Sciatic nerve (tissue), 2 donors: ENCODE measurements at places on chromosomes 16 and 17.

DNA sequence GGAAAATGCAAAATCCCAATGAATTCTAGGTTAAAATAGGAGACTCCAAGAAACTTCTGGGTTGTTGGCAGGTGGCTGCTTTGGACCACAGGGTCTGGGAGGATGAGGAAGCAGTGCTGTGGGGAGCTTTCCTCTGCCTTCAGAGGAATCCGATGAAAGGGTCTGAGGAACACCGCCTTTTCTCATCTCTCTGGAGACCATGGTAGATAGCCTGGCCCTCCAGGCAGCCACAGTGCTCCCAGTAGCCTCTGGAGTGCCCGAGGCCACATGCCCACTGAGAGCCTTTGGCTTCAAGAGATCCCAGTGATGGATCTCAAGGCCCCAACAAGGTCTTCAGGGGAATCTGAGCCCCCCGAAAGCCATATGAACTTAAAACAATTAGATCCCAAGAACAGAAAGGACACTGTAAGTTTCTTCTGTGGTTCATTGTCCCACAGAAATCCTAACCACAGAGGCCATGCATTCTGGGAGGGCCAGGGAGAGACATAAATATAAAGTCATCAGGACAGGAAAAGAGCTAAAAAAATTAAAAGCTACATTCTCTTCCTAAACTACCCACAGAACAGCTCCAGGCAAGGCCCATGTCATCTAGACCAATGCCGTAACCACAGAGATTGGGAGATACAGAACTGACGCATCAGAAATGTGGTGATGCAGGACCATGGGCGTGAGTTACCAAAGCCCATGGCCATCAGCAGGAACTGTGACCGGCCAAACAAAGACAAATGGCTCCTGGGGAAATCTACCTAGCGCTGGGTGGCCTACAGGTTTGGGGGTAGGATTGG lies 24.3 kb downstream of the TK2 start:
- DNase-seq, result no peak

- DNase-seq, result no peak
Observed at GRCh38 chr16:87207965-87208364, 109.2 kb downstream of the C16orf95 start.

- DNase-seq, result peak; percentile 95
Observed at GRCh38 chr17:58219007-58219788, at the start of gene MKS1. Gene MKS1, minus strand, starts transcription at chr17:58219255. Its CDS starts 25 bp downstream, at chr17:58219230.

DNA sequence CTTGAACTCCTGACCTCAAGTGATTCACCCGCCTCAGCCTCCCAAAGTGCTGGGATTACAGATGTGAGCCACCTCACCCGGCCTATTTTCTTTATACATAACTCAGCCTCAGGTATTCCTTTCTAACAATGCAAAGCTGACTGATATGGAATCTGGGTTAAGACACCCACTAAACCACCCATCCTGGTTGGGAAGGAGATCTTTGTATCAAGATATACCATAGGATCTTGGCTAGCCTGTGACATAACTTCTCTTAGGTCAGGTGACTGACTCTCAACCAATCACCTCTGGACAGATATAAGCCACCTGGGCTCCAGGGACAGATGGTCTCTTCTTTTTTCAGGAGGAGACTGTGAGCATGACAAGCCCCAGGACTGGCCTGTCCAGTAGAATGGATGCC lies 51.2 kb upstream of the NKD1 start:
- DNase-seq, result no peak

- no peak for DNase-seq
Observed at GRCh38 chr16:64481497-64481896, 640.4 kb downstream of the CDH11 start.

GRCh38 chr16:13099822-13100221 lies 198.4 kb downstream of the SHISA9 start:
- no peak for DNase-seq

DNA sequence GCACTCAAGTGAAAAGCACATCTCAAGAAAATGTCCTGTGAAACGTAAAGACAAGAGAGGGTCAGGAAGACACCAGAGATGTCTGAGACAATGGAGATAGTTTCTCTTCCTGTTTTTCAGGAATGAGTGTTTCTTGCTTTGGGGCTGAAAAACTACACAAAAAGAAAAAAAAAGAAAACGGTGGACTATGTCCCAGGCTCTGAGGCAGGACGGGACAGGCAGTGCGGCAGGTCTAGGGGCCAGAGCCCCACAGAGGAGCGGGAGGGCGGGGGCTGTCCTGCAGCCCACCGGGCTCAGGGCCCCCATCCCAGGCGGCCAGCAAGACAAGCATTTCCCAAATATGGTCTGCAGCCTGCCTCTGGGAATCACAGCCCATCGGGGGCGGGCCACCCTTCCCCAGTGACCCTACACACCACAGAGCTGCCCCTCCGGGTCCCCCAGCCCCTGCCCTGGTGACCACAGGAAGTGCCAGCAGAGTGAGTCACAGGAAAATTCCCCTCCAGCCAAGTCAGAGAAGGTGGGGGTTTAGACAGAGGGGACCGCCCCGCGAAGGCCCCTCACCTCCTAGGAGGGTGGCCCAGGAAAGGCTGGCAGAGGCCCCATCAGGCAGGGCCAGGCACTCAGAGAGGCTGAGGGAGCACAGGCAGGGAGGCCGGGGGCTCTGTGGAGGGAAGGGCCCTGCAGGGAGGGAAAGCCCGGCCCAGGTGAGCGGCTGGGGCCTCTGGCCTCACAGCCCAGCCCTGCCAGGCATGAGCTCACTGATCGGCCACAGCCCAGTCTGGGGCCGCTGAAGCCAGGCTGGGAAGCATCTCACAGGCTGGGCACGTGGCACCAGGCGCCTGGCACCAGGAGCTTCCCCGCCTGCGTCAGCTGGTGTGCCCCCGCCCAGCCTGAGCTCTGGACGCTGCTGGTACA lies 6.3 kb downstream of the BCAR1 start:
- DNase-seq, result peak; percentile 85

DNA sequence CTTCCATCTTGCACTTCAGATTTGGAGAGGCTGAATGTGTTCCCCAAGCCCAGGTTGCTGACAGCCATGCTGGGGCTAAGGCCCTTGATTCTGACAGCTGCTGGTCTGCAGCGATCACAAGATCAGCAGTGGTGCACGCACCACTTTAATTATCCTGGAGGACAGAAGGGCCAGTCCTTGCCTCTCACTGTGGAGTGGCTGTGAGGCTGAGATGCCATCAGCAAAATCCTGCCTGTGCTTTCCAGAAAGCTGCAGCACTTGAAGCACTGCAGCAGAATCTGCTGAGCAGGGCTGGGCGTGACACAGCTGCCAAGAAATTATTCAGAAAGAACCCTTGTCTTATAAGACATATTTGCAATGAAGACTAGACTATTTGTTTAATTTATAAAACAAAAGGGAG lies 37.1 kb downstream of the NUP93 start:
- DNase-seq, result no peak

DNA sequence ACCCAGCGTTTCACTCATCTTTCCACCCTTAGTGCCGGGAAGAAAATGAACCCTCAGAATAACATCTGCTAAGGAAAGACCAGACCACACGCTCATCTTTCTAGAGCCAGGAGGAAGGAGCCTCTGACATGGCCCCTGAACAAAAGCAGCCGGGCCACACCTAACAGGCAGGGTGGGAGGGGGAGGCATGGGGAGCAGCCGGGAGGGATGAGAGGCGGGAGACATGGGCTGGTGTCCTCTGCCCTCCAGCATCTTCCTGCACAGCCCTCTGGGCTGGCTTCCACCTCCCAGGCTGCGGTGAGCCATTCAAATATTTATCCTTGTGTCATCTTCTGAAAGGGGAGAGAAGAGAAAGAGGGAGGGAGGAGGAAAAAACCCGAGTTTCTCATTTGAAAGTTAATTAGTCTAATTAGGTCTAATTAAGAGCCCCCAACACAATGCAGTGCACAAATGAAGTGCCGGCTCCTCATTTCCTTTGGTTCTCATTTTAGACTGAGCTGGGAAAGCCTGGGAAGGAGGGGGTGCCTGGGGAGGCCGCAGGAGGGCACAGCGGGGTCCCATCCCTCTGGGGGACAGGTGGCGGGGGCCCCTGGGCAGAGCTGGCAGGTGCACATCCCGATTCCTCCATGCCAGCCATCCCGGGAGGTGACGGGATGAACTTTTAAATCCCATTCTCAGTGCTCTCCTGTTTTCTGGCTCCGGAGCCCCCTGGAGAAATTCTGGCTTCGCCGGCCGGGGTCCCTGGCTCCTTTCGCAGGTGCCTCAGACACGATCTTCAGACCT lies 90.5 kb downstream of the ENGASE start:
- DNase-seq, result no peak

DNA sequence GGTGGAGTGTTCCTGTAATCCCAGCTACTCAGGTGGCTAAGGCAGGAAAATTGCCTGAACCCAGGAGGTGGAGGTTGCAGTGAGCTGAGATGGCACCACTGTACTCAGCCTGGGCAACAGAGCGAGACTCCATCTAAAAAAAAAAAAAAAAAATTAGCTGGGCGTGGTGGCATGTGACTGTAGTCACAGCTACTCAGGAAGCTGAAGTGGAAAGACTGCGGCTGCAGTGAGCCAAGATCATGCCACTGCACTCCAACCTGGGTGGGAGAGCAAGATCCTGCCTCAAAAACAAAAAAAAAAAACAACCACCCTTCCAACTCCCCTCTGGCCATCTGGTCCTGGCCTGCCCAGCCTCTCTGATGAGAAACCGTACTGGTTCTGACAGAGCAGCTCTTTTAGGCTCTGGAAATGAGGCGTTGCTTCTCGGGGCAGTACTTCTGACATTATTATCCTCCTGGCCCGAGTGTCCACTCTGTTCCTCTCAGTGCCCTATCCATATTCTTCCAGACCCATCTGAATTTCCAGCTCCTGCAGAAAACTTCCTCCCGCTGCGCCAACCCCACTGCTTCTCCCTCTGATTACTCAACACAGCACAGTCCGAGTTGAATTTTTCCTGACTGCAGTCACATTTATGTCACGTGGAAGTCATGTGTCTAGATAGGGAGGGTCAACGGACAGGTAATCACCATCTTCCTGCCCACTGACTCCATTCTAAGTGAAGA lies 13.3 kb downstream of the GGA2 start:
- DNase-seq, result no peak

GRCh38 chr17:57357392-57357784 lies 101.1 kb downstream of the MSI2 start:
- DNase-seq, result no peak

GRCh38 chr16:83705856-83706255 lies 101.9 kb upstream of the HSBP1 start:
- DNase-seq, result no peak

DNA sequence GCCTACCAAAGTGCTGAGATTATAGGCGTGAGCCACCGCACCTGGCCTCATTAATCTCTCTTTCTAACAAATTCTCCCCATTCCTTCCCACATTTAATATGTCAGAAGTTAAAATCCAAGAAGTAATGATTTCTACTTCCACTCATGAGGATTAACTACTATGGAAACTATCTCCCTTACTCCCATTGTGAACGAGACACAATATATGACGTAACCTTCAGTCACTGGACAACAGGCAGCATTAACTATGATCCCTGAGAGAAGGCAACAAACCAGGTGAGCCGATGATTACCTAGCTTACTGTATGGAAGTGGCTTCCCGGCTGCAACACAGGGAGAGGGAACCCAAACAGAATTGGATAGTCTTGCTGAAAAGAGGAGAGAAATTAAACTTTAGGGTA lies 20.0 kb downstream of the GLG1 start:
- DNase-seq, result no peak

GRCh38 chr16:70715055-70715858 lies 29.4 kb upstream of the MTSS2 start:
- peak; percentile 82 for DNase-seq

GRCh38 chr17:78596871-78597764 lies 19.9 kb upstream of the DNAH17 start:
- DNase-seq, result no peak

DNA sequence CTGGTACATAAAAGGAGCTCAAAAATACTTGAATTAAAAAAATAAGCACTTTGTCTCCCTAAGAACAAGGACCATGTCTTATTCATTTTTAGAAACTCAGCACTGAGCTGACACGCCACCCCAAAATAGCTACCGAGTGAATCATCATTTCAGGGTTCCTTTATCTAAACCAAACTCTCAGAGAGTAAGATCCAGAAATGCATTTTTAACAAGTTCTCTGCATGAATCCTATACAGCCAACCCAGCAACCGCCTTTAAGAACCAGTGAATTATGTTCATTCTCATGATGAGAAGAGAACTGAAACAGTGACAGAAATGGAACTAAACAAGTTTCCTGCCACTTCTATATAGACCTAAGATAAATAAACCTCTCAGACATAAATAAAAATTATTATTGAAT lies 8.7 kb downstream of the C16orf87 start:
- DNase-seq, result no peak

DNA sequence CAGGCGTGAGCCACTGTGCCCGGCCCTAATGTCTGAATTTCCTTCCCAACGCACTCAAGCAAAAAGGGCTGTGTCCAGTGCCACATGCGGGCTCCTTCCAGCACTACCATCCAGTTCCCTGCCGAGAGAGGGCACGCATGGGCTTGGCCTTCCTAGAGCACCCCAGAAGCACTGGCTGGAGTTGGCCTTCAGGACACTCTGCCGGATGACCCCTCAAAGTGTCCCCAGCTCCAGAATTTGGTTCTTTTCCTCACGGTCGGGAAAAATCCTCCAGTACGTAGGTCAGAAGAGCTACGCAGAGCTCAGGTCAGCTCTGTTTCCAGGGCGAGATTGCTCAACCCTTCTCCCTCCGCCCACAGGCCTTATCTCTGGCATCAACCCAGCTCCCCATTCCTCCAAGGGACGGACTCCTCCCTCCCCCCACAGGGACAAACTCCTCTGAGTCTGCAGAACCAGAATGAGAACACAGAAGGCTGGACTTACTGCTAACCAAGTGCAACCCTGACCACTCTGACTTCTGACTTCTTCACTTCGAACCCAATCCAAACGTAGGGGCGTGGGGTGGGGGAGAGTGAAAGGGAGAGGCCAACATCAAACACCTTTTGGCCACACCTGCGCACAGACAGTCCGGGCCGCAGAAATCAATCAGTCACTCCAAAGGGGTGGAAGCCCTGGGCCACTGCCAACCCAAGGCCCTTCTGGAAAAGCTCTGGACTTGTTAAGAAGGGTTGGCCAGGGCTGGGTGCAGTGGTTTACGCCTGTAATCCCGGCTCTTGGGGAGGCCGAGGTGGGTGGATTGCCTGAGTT lies 3.6 kb downstream of the CDC42EP4 start:
- DNase-seq, result peak; percentile 88

DNA sequence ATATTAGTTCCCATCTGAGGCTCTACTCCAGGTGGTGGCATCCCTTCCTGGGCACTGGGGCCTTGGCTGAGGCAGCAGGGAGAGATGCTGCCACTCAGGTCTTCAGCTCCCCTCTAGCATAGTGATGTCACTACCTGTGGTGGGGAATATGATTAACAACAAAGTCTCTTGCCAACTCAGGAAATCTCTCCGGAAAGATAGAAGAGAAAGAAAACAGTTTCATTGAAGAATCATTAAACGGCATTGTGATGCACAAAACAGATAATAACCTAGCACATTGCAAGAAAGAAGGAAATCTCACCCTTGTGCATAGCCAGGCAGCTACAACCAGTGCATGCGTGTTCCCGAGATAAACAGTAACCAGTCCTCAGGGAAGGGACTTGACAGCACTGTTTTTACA lies 12.2 kb upstream of the ZNF267 start:
- DNase-seq, result no peak

DNA sequence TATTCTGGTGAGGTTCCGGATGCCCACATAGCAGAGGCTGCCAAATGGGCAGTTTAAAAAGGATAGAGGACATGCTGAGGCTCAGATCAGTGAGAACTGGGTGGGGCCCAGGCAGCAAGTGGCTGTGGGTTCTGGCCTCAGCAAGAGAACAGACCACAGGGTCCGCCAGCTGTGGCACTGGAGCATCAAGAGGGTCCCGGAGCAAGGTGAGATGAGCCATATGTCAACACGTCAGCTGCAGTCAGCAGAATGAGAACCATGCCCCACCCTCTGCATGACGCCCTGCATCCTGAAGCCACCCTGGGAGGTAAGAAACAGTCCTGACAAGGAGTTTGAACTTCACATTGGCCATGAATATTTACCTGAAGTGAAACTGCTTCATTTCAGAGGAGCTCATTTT lies 20.1 kb upstream of the CCL5 start:
- no peak for DNase-seq
